ENCODE measurements at places on chromosomes 12 and 14.
A peak's percentile ranks its signal among the peaks of the same experiment; 100 is the strongest.

- no peak for DNase-seq
Measured at GRCh38 chr12:25262389-25263074, 11.8 kb upstream of the KRAS start.

DNA sequence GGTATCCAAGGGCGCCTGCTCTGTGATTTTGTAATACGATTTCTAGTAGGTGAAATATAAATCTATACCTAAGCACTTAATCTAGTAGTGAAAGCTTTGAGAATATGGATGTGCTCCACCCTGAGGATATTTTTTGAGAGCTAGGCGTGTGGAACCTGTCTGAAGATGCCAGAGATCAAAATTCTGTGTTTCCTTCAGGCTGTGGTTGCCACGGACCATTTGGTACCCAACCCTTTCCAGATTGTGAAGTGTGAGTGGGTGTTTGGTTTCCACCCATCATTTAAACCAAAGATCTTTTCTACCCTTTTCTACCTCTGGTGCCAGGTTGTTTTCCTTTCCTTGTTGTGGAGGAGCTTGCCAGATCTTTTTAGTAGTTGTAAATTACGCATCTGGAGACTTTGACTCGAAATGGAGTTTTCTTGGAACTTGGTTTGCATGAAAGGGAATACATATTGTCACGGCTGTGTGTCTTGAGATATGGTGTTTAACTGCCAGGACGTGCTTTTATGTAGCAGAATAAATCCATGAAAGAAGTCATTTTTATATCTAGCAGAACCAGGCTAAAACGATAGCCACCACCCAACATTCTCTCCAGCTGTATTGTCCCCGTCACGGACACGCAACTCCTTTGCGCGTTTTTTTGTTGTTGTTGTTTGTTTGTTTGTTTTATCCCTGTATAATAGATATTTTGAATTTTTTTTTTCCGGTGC lies 2.2 kb downstream of the LRFN5 start:
- no peak for DNase-seq

DNA sequence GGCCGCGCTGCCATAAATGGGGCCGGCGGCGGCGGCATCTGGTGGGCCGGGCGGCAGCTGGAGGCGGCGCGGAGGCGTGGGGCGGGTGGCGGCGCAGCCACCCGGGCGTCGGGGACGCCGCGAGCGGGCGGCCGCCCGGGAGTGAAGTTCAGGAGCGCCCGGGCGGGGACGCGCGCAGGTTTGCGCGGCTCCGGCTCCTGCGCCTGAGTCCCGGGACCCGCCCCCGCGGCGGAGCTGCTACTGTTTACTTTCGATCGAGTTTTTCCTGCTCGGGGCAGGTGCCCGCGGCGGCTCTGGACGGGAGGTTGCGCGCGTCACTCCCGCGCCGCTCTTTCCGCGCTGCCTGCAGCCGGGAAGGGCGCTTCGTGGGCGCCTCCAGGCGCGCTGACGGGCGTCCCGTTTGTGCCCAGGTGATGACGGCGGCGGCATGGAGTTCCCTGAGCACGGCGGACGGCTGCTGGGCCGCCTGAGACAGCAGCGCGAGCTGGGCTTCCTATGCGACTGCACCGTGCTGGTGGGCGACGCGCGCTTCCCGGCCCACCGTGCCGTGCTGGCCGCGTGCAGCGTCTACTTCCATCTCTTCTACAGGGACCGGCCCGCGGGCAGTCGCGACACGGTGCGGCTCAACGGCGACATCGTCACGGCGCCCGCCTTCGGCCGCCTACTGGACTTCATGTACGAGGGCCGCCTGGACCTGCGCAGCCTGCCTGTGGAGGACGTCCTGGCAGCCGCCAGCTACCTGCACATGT lies at the start of gene ZBTB42:
TSS of gene ZBTB42 (plus strand) at position 331 of the 749 bp plus-strand sequence. CDS start at position 428, 97 bp downstream.
- DNase-seq: no peak

DNA sequence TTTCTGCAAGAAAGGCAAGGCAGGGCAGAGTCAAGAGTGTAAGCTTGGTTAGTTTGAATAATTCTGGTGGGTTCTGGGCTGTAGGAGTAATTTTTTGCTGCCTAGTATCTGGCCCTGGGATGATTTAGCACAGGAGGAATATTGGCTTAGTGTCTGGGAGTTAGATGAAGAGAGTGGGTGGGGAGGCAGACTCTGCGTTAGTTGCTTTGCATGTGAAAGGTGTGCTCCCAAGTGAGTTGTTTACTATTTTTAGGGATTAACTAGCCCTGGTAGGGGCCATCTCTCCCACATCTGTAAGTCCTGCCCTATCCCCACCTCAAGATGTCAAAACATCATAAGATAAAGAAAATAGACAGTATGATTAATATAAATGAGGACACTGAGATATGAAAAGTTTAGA lies 249.7 kb downstream of the LRIG3 start:
- no peak for DNase-seq

GRCh38 chr12:1936406-1937320 lies 18.2 kb upstream of the CACNA2D4 start:
- DNase-seq: peak; percentile 98

- DNase-seq: no peak
Measured at GRCh38 chr14:83826838-83827237, 1703.1 kb upstream of the FLRT2 start.

GRCh38 chr12:52633383-52633782 lies 15.0 kb upstream of the KRT73 start:
- DNase-seq: no peak

DNA sequence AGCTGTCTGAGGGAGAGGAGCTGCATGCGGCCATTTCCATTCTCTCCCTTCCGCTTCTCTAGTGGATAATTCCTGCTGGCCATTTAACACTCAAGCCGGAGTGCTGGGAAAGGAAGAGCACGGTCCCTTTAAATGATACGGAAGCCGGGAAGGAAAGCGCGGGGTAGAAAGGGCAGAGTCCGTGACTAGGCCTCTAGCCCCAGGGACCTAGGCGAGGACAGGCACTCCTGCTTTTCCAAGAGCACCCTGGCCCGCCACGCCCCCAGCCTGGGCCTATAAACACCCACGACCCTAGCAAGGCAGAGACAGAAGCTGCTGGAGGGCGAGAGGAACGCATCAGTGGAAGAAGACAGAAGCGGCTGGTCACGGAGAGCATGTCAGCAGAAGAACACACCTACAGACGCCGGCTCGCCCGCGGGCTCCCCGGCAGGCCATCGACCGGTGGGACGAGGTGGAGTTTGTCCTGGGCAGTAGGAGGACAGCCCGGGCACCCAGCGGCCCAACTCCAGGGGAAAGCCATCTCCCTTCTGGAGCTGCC lies 1206.6 kb upstream of the TMEM132C start:
- DNase-seq: no peak

- no peak for DNase-seq
Measured at GRCh38 chr12:100687686-100688085, 106.9 kb upstream of the ANO4 start.

DNA sequence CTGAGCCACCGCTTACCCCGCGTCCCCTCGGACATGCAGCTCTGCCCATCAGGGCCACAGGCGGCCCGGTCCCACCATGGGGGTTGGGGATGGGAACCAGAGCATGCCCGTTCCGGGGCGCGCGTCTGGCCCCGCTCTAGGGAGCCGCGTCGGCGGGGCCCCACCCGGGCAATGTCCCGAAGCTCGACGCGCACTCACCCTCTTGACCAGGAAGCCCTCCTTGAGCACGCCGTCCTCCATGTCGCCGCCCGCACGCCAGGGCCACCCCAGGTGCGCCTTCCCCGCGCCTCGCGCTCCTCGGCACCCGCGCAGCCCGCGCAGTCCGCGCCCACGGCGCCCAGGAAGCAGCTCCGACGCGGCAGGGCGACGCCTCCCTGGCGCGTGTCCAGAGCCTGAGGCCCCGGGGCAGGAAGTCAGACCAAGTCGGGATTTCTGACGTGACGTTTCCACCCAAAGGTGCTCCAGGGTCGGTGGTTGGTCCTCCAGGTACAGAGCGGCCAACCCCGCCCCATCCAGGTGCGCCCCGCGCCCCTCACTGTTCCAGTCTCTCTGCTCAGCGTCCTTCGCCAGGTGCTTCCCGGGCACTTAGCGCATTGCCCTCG lies at the start of gene PLEK2:
TSS of gene PLEK2 (minus strand) at position 346 of the 602 bp plus-strand sequence. CDS start at position 240, 106 bp downstream.
- no peak for DNase-seq

GRCh38 chr12:56998316-56998715 lies 8.0 kb downstream of the ZBTB39 start:
- no peak for DNase-seq

DNA sequence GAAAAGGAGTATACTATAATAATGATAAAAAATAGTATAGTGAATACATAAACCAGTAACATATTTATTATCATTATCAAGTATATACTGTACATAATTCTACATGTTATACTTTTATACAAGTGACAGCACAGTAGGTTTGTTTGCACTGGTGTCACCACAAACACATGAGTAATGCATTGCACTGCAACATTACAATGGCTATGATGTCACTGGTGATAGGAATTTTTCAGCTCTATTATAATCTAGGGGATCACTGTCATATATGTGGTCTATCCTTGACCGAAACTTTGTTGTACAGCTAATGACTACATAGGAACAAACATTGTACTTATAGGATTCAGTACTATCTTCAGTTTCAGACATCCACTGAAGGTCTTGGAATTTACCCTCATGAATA lies 165.8 kb upstream of the SYT1 start:
- DNase-seq: no peak

DNA sequence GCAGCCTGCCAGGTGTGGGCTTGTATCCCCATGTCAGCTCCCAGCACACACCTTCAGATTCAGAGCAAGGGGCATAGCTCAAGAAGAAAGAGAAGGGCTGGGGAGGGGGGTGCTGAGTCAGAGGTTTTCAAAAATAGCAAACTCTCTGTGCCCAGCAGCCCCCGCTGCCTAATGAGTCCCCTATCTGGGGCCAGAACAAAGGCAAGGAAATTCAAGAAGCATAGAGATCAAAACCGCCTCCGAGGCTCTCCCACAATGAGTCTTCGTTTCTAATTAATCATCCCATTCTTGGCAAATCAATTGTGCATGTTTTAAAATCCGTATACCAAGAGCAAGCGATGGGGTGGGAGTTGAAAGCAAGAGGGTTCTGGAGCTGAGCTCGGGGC lies 19.5 kb upstream of the CMKLR1 start:
- DNase-seq: no peak

DNA sequence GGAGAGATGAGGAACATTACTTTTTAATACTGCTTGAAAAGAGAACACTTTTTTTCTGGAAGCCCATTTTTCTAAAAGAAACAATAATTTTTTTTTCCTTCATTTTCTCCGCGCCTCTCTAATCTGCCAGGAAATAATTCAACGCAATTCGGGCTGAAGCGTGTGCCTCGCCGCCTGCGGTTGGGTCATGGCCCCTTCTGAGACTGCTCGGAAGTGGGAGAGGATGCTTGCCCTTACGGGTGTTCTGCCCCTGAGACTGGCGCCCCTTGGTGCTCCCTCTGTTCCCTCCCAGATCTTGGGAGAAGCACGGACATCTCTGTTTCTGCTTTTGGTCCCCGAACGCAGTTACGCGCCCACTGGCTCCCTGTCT lies 332 bp upstream of the TBC1D30 start:
- DNase-seq: no peak

DNA sequence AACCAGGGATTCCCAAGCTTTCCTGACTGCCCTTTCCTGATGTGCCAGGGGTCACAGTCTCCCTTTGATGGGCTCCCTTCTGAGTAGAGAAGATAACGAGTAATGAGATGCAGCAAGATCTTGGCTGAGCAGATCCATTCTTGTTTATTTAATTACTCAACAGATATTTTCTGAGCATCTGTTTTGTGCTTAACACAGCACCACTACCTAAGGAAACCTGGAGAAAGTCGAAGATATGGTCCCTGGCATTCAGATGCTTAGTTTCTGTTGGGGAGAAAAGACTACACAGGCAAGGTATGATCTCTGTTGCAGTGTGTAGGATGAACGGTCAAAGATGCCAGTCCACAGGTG lies 3.9 kb downstream of the AJUBA start:
- no peak for DNase-seq

- peak; percentile 26 for DNase-seq
Measured at GRCh38 chr14:92670160-92670559, 78.3 kb downstream of the LGMN start.

- DNase-seq: no peak
Measured at GRCh38 chr12:131362291-131363211, 348.3 kb upstream of the SFSWAP start.

DNA sequence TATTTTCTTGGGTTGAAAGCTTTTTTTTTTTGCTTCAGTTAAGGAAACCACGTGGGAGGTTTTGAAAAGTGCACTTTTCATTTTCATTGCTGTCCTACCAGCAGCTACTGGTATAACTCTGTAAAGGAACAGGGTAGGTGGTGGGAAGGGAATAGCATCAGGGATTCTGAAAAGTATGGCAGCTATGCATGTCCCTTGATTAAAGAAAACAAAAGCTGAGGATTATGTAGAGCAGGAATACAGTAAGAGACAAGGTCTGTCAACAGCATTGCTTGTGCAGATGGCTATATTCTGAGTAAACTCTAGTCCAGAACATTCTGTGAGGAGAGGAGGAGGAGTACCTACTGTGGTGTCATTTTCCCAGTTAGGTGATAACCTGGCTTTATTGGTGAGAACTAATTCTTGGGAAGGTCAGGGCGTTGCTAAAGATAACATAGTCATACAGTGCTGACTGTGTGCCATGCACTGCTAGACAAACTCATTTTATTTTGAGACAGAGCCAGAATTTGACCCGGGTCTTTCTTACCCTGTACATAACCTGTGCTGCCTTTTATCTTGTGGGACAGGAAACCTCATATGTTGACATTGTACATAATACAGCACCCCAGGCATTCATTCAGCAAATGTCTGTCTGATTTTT lies 80.3 kb upstream of the TRAF3 start:
- DNase-seq: no peak

GRCh38 chr14:89892953-89893352 lies 61.6 kb downstream of the EFCAB11 start:
- DNase-seq: no peak

- DNase-seq: no peak
Measured at GRCh38 chr14:30550335-30550734, 8.6 kb upstream of the G2E3 start.

- DNase-seq: no peak
Measured at GRCh38 chr12:4251967-4252366, 21.6 kb upstream of the CCND2 start.

GRCh38 chr12:67981287-67982162 lies 7.7 kb upstream of the IFNG-AS1 start:
- no peak for DNase-seq

DNA sequence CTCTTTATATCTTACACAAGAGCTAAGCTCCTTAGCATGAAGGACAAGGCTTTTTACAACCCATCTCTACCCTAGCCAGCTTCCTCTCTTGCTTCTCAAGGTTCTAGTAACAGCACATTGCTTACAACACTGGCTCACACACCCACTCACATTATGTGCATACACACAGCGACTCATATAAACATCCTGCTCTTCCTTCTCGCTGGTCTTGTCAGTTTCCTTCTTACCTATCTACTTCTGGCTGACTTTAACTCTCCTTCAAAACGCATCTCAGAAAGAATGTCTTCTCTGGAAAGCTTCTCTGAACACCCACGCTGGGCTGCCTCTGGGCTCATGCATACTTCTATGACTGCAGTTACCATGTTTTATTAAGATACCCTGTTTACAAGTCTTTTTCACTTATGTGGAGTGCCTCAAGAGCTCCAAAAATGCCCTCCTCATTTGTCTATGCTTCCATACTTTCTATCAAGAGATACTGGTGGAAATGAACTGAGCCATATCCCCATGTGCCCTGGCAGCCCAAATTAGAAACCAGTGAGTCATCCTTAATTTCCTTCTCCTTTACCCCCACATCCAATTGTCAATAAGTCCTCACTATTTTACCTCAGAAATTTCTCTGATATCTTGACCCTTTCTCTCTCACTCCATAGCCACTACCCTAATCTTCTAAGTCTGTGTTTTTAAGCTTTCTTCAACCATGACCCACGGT lies 126.9 kb upstream of the KRAS start:
- DNase-seq: no peak

Data from posterior cingulate gyrus (tissue), 11 donors.